ENCODE measurements at places on chromosomes 5 and 9.

- DNase-seq = no peak
These were observed 48.9 kb downstream of the ERMP1 start for GRCh38 chr9:5783982-5784381.

GRCh38 chr5:37184748-37185364, 64.3 kb downstream of the CPLANE1 start:
- DNase-seq = no peak

DNA sequence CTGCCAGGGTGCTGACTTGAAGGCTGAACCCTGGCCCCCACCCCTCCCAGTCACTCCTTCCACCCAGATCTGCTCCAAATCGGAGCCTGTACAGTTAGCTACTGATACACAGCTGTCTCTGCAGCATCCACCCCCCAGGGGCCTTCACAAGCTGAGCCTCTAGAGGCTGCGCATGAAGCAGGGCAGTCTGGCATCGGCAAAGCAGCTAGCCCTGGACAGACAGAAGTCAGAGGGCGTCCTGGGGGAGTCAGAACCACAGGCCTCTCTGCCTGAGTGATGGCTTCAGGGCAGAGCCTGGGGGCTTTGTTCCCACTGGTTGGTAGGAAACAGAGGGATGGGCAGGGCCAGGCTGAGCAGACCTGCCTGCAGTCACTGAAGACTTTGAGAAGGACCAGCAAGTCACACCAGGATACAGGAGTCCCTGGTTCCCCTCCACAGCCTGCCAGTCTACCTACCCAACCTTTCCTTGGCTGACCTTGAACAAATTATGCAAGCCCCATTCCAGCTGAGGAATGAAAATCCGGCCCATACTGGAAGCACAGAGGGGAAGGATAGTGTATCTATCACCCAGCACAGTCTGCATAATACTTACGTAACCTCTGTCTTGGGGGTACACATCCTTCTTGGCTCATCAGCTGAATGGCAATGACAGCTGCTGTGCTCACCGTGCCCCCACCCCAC, 8.8 kb downstream of the VDAC1 start:
- no peak for DNase-seq

DNA sequence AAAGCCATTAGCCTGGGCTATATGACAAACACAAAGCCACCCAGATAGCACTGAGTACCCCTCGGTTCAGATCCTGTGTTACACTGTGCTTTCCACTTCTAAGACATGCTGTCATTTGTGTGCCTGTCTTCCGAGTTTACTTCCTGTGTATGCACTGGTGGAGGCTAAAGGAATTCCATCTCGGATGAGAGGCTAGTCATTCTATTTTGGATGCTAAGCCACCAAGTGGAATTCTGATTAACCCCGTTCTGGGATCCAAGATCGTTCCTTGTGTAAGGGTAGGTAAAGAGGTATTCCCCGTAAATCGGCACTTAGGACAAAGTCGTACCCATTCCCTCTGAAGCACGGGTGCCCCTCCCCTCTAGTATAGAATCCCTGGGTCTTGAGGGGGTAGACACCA, 8.7 kb downstream of the PROP1 start:
- DNase-seq = no peak

DNA sequence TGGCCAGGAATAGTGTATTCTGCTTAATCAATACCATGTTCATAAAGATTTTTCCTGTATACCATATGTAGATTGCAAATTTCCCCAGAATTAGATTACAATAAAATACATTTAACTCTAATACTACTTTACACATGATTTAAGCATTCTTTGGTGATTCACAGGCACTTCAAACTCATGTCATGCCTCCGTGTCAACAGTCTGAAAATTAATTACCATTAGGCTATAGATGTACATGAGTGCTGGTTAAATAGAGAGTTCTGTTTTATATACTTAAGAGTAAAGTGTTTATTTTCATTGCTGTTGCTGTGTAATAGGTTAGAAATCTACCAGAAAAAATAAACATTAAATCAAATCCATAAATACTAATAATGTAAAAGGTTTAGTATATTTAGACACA, 159.8 kb downstream of the ZSWIM6 start:
- DNase-seq = no peak

DNA sequence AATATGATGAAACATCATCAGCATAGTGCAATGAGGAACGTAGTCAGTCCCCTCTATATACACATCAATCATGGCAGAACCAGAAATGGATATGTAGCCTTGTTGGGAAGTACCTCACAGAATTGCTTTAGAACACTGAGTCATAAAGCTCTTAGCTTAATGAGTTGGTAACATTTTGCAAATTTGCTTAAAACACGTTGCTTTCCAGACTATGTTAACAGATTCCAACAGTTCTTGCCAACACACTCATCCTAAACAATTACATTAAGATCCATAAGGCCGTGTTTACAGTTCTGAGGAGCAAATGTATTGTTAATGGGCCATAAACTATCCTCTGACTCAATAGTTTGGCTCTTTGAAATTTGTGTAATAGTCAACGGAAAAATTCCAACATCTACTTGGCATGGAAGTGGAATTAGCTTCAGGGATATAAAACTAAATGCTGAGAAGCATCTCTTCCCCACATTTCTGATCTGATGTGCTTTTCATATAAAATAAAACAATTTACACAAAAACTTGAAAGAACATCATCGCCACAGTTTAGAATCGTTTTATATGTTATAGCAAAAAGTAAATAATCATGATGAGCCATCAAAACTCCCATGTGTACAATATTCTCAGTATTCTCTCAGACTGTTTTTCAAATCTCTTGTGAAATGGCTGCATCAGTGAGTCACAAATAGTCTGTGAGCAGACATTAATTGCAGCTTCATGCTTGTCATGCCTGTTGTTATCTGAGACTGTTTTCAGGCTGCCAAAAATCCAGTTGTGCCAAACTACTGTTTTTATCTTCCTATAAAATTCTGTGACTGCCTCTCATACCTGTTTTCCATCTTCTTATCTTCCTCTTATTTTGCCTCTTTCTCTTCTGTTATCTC, 291.9 kb downstream of the COX7C start:
- no peak for DNase-seq

DNA sequence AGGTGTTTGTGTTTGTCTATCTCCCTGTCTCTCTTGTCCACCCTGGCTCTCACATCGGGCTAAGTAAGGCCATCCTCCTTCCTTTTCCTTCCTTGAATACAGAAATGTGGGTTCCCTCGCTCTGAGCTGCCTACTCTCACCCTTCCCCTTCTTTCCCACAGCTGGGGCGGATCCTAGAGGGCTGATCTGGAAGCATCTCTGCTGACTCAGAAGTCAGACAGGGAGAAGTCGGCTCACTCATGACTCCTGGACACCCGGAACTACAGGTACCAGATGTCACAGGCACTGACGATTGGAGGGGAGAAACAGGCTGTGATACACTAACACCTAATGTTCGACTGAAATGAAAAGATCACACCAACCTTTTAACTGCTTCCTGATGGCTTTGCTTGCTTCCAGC, 41.3 kb downstream of the PTPN3 start:
- DNase-seq = no peak
